ENCODE measurements at places on chromosomes 2 and 18.

DNA sequence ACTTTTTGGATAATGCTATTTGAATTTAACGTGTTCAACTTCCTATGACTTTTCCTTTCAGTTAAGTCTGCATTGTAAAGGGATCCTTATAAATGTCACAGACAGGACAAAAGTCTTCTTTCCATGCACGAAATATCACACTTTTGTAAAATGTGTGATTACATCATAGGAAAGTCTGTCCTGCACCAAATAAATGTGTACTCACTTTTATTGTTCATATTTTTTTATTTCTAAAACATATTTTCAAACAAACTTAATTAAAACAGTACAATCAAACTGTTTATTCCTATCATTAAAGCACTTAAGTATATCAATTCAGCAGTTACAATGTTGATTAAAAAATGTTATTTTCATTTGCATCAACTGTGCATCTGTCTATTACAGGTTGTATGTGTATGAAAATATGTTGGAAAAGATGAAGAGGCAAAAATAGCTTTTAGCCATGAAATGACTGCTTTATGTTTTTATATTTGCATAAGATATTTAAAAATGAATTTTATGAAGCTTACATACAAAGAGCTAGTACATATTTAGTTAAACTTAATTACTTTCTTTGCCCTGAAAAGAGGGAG, 105.6 kb downstream of the CSRNP3 start:
- DNase-seq, result no peak

- DNase-seq, result no peak
Observed at GRCh38 chr2:232336241-232336736, 42.3 kb upstream of the ALPP start.

DNA sequence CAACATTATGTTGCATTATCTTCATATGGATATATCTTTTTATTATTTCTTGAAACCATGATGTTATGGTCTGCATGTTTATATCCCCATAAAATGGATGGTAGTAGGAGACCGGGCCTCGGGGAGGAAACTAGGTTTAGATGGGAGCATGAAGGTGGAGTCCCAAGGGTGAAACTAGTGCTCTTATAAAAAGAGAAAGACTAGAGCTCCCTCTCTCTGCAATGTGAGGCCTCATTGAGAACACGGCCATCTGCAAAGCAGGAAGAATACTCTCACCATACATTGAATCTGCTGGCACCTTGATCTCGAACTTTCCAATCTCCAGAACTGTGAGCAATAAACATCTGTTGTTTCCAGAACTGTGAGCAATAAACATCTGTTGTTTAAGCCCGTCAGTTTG, 64.0 kb downstream of the NXPH2 start:
- DNase-seq, result no peak

- DNase-seq, result no peak
Observed at GRCh38 chr18:29191263-29191662, 1014.3 kb upstream of the CDH2 start.

GRCh38 chr2:49754381-49754780, 600.1 kb upstream of the FSHR start:
- no peak for DNase-seq

Data from activated CD8-positive, alpha-beta memory T cell treated with anti-CD3 and anti-CD28 coated beads for 4 hours (primary cell).